ENCODE measurements at places on chromosomes 12 and 14. TPM values are rescaled to one million over a fixed set of nuclear protein-coding genes. Genes with fewer than 3 reads are reported as not detected.

GRCh38 chr12:111233786-111234185 is 135.1 kb downstream of the PHETA1 start:
- DNase-seq: no peak

- no peak for DNase-seq
These were observed 46.6 kb downstream of the KIF26A start for GRCh38 chr14:104184911-104185499.

DNA sequence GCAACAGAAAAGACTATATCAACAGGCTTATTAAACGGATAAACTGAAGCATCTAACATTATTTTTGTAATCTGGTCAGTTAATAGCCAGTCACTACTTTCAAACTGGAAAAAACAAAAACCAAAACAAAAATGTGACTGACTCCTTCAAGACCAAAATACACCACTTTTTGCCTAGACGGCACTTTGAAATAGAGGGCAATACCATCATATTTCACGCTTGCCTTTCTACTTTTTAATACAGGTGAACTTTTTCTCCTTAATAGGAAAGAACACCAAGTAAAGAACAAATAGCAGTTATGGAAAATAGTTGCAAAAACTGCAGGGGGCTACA is 550 bp upstream of the NUP107 start:
- no peak for DNase-seq

DNA sequence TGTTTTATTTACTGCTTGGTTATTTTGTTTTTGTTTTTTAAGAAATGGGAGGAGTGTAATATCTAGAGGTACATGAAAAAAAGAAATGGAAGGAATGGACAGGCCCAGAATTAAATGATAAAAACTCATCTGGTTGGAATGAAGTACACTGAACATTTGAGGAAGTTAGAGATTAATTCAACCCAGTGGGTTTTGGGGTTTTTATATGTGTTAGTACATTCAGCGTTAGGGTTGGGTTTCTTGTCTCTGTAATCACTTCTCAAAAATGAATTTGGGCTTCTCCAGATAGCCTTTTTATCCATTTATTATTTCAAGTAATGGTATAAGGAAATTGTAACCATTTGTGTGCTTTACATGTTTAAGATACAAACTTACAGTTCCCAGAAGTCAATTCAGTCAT is 19.5 kb upstream of the NUP107 start:
- no peak for DNase-seq

DNA sequence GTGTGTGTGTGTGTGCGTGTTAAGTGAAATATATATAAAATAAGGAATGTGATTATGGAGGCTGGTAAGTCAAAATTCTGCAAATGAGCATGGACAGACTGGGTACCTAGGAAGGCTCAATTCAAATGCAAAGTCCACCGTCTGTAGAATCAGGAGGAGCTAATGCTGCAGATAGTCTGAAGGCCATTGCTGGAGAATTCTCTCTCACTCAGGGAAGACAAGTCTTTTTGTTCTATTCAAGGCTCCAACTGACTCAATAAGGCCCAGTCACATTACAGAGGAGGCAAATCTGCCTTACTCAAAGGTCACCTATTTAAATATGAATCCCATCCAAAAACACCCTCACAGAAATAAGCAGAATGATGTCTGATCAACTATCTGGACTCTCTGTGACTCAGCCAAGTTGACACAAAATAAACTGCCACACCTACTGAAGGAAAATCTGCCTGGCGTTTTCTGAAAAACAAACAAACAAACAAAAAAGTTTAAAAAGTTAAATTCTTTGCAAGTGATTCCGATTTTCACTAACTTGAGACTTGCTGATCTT is 684 bp upstream of the KLRF2 start:
- no peak for DNase-seq

DNA sequence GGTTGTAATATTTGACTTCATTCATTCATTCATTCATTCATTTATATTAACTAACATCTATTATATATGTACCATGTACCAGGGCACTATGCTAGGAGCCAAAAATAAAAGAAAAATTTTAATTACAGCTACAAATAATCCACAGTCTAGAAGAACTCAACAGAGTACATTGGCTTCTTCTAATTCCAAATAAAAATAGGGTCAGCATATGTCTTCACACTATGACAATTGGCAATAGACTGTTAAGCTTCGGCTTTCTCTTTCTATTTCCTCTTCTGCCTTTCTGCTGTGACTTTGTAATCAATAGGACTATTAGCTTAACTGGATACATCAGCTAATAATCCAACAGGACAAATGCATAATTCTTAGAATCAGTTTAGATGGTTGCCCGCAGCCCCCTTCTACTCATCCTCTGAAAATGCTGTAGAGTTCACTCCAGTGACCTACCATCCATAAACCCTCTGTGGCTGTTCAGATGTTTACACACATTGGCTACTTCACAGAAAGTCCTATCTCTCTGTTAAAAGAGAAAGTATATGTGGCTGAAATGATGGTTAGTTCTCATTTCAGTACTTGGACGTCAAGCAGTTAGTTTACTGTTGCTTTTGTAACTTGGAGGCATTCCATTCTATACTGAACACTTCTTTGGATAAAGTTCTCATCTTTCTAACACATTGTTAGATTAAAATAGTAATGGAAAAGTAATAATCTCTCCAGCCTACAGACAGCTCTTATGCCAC is 445.5 kb upstream of the GARIN6 start:
- DNase-seq: no peak

DNA sequence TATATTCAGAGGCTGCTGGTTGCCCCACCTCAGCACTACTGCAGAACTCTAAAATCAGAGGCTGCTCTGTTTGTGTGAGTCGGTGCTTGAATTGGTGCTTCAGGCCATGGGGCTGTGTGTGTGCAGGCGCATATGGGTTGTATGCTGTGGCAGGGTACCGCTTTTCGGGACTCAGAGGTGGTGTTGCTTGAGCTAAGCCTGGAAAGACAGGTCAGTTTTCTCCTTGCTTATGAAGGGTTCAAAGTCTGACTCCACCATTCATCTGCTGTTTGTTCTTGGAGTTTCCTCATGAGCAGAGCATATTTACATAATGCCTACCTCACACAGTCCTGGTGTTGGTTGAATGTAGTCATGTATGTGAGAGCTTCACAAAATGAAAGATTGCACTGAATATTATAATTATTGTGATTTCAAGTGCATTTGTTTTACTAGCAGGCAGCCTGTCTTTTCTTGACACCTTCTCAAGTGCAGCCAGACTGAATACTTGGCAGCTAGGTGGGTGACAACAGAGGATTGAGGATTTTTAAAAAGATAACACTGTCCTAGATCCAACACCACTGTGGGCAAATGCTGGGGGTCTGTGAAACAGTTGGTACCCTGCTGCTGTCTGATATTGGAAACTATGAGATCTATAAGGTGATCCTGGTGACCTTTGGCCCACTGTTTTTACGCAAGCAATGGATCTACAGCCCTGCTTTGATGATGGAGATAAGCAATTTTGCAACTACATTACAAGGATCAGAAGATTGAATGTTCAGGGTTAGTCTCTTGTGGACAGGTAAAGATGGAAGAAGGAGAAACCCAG is 1.0 kb upstream of the ANG start:
- DNase-seq: no peak

DNA sequence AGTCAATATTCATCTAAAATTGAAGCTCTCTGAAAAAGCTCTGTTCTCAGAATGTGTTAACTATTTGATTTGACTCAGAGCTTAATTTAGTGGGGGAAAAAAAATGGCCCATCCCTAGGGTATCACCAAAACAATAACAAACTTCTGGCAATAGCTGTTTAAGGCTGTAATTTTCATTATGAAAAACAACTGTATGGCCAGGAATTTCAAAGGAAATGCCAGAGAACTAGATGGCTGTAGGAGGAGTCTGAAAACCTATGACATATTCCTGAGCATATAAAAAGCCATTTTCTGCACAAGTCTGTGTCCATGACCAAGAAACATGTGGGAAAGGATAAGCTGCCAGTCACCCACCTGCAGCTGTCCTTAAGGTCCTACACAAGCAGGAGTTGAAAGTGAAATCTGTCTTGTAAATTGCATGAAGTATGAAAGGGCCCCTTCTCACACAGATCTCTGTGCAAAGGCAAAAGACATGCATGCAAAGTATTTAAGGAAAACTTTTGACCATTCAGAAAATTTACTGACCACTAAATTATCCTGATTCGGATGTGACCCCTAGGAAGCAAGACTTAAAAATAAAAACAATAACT is 299.1 kb downstream of the BTG1 start:
- DNase-seq: no peak

DNA sequence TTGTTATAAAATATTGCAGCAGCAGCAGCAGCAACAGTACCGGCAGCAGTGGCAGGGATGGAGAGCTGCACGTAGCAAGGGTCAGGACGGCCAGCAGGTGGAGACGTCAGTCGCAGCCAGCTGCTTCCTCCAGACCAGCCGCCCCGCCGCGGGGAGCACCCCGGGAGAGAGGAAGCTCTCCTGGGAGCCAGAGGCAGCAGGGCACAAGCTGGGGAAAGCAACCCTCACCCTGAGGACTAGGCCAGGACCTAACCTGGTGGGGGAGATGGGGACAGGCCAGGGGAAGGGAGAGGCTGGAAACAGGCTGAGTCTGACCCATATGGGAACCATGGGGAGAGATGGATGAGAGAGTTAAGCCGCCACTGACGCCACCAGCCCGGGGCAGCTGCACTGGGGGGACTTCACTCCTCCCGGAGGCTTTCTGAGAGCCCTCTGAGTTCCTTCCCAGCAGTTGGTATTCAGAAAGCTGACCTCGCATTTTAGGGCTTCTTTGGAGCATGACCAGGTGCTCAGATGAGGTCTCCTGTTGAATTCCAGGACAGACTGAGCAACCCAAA is 56.3 kb downstream of the SPTB start:
- peak; percentile 54 for DNase-seq

GRCh38 chr14:78341827-78342389 is 171.7 kb downstream of the NRXN3 start:
- DNase-seq: no peak

DNA sequence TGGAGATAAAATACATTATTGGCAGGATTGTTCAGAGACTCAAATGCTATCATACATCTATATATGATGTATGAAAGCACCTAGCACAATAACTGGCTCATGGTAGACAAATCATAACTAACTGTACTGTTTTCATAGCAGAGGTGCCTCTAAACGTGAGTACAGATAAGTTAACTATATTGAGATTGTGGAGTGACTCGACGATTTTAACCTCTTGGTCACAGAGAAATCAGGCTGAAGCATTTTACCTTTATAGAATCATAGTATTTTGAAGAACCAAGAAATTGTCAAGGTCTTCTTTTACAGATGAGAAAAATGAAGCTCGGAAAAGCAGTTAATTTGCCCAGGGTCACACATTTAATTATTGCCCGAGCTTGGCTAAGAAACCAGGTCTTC is 666 bp upstream of the DERA start:
- DNase-seq: no peak

GRCh38 chr14:84225268-84225667 is 1304.7 kb upstream of the FLRT2 start:
- no peak for DNase-seq

GRCh38 chr14:98466807-98467206 is 805.2 kb downstream of the BCL11B start:
- DNase-seq: no peak

DNA sequence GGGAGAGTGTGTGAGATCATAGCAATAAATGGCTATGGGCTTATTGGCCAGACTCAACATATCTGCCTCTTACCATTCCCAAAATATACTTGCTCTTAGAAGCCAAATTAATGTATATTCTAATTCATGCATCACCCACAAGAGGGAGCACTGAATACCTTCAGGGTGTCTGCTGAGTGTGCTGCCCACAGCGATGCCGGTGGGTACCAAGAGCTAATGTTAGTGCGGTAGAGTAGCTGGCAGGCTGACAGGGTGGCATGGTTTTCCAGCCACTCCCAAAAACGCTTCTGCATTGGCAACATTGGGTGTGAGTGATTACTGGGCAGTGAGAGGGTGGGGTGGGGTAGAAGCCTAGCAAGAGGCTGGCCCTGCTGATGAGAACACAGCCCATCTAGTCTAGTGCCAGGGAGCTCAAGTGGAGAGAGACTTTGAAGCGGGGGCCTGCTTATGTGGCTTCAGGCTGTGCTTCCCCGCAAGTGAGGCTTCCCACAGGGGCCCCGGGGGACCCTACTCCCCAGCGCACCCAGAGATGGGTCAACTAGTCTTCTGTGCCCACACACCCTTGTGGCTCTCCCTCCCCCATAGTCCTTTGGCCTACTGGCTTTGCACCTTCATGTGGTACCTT is 9.2 kb upstream of the PLEKHD1 start:
- DNase-seq: peak; percentile 15

DNA sequence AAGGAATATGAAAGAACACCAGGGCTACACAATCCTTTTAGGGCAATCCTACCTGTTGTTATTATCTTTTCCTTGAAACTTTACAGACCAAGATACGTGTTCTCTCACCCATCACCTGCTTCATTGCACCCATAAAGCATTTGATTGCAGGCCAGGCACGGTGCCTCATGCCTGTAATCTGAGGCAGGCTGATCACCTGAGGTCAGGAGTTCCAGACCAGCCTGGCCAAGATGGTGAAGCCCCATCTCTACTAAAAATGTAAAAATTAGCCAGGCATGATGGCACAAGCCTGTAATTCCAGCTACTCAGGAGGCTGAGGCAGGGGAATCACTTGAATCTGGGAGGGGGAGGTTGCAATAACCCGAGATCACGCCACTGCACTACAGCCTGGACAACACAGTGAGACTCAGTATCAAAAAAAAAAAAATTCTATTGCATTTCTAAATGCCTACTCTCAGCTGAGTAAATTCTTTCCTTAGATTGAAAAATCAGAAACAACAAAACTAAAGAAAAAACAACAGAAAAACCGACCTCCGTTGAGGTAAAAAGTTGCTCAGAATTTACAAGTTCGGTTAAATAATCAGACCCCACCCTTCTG is 183.7 kb upstream of the TMEM132C start:
- no peak for DNase-seq

- DNase-seq: peak; percentile 50
These were observed 6.9 kb upstream of the TSPAN8 start for GRCh38 chr12:71164568-71165197.

- peak; percentile 80 for DNase-seq
These were observed 21.0 kb upstream of the MAGOHB start for GRCh38 chr12:10634427-10634826.

Gene VDR
- total RNA-seq: 9.8 TPM

Gene CISTR
- total RNA-seq: not detected

Gene OR4E2
- not detected for total RNA-seq

Gene PZP
- not detected for total RNA-seq

Gene HOXC5
- total RNA-seq: not detected

Gene SMCO2
- 0.26 TPM for total RNA-seq

Gene TUBA1C
- 164 TPM for total RNA-seq

Gene LIN7A
- total RNA-seq: 9.5 TPM

Gene PRH1
- total RNA-seq: 19.2 TPM

Gene SIRT4
- 2.5 TPM for total RNA-seq
